ENCODE measurements at places on chromosomes 12 and 14.

DNA sequence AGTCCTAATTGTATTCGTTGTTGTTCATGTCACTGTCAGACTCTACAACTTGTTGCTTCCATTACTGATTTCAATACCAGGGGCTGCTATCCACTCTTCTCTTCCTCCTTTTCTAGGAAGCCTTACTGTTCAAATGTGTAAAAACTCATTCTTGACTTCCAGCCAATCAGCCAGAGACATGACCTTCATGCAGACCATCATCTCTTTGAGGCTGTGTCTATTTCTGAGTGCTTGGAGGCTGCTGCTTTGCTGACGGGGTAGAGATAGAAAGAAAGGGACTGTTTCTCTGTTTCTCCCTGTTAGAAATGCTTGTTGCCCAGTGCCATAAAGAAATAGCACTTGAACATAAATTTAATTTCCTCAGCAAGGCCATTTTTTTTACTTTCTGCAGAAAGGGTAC lies 282.9 kb downstream of the RGS6 start:
- DNase-seq, result no peak

DNA sequence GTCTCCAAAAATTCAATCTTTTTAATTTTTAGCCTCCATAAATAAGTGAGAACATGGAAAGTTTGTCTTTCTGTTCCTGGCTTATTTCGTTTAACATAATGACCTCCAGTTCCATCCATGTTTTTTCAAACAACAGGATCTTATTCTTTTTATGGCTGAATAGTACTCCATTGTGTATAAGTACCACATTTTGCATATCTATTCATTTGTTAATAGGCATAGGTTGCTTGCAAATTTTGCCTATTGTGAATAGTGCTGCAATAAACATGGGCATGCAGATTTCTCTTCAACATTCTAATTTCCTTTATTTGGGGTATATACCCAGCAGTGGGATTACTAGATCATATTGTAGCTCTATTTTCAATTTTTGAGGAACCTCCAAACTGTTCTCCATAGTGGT lies 16.1 kb upstream of the PAH start:
- DNase-seq, result no peak

GRCh38 chr14:22265319-22266141 lies 323.5 kb downstream of the DAD1 start:
- DNase-seq, result peak; percentile 27

DNA sequence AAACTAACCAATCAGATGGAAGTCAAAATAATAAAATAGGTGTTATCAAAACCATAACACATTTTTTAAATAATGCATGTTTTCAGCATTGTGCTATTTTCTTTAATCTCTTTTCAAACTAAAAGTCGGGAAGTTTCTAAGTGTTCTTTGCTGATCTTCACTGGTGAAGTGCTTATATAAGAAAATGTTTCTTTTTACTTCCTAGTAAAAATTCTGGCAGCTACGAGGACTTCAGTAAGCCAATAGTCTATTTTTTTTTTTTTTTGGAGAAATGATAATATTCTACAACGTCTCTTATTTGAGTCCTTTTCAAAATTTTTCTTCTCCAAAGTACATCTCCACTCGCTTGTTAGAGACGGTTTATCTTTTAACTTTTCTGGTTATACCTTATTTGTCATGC lies 448.0 kb downstream of the SLC6A15 start:
- DNase-seq, result no peak

Data from eye (tissue), 1 donor.